H7 (cell line): ENCODE measurements at places on chromosomes 1 and 21.

DNA sequence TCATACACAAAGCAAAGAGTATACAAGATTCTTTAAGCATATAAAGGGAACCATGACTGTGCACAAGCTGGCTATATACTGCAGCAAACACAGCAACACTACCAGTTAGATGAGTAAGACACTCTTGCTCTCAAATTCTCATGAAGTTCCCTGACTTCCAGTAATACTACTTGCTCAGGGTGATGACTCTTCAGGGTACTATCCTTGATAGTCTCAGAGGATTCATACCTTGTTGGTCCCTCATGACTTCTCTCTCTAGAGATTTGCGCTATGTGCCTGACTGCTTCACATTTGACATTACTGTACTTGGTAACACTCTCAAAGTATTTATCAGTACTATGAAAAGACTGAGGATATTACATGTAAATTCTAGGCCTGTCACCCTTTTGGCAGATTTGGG lies 159.8 kb upstream of the ZRANB2 start:
- no peak for DNase-seq

- peak; percentile 50 for DNase-seq
These were observed 413.6 kb upstream of the ESRRG start for GRCh38 chr1:217136895-217137205.

GRCh38 chr1:159933347-159933746 lies 8.0 kb upstream of the TAGLN2 start:
- no peak for DNase-seq

DNA sequence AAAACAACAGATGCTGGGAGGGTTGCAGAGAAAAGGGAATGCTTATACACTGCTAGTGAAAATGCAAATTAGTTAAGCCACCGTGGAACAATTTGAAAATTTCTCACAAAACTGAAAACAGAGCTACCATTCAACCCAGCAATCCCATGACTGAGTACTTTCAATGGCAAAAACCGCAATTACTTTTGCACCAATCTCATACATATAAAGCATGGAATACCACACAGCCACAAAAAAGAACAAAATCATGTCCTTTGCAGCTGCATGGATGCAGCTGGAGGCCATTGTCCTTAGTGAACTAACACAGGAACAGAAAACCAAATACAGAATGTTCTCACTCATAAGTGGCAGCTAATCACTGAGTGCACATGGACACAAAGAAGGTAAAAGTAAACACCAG lies 6.3 kb upstream of the OR2T8 start:
- no peak for DNase-seq

DNA sequence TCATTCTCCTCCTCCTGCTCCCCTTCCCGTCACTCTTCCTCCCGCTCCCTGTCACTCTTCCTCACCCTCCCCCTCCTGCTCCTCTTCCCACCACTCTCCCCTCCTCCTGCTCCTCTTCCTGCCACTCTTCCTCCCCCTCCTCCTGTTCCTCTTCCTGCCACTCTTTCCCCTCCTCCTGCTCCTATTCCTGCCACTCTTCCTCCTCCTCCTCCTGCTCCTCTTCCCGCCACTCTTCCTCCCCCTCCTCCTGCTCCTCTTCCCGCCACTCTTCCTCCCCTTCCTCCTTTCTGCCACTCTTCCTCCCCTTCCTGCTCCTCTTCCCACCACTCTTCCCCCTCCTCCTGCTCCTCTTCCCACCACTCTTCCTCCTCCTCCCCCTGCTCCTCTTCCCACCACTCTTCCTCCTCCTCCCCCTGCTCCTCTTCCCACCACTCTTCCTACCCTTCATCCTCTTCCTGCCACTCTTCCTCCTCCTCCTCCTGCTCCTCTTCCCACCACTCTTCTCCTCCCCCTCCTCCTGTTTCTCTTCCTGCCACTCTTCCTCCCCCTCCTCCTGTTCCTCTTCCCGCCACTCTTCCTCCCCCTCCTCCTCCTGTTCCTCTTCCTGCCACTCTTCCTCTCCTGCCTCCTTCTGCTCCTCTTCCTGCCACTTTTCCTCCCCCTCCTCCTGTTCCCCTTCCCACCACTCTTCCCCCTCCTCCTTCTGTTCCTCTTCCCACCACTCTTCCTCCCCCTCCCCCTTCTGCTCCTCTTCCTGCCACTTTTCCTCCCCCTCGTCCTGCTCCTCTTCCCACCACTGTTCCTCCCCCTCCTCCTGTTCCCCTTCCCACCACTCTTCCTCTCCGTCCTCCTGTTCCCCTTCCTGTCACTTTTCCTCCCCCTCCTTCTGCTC lies 28.7 kb upstream of the ARTN start:
- no peak for DNase-seq

- DNase-seq = peak; percentile 5
These were observed 999.4 kb downstream of the KCNT2 start for GRCh38 chr1:195608883-195609282.

GRCh38 chr21:31363720-31364119 lies 19.7 kb upstream of the TIAM1 start:
- DNase-seq = no peak

GRCh38 chr1:57590978-57591377 lies 167.1 kb upstream of the DAB1 start:
- no peak for DNase-seq

- DNase-seq = no peak
These were observed 35.7 kb upstream of the HLX start for GRCh38 chr1:220843481-220844011.

DNA sequence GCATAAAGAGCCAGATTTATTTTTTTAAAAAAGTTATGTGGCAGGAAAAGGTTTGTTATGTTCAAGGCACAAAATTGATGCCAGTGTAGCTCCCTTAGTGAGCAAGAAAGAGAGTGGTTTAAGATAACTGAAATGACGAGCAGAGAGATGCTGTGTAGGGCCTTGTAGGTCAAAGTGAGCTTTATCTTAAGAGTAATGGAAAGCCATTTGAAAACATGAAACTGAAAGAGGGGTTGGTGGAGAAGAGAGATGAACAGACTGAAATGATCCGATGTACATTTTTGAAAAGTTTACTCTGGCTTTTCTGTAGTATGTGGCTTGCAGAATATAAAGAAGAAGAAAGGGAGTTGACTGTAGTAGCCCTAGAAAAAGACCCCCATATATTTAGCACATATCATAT lies 383.6 kb downstream of the PLA2G4A start:
- no peak for DNase-seq

DNA sequence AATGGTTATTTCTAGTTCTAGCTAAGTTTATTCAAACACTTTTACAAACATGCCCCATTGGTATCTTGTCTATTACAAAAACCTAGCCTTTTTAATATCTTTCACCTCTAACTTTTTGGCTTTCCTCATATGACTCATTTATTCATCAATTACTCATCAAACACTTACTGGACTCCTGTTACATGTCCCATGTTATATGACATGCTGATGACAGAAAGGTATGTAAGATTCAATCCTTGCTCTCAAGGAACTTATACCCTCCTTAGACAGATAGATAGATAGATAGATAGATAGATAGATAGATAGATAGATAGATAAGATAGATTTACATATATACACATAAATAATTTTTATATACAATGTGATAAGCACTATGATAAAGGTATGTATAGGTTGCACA lies 33.9 kb upstream of the INSL5 start:
- no peak for DNase-seq

- peak; percentile 16 for DNase-seq
These were observed 43.3 kb downstream of the S100B start for GRCh38 chr21:46561445-46562090.

GRCh38 chr1:8465013-8465412 lies 147.1 kb downstream of the SLC45A1 start:
- DNase-seq = no peak

GRCh38 chr1:160925652-160926244 lies 28.9 kb downstream of the ITLN2 start:
- no peak for DNase-seq

- no peak for DNase-seq
These were observed 5.0 kb upstream of the LRP8 start for GRCh38 chr1:53332833-53333232.

GRCh38 chr1:42797979-42798378 lies 13.2 kb downstream of the TMEM269 start:
- DNase-seq = no peak

- no peak for DNase-seq
These were observed 21.8 kb downstream of the TENT5C start for GRCh38 chr1:117627546-117628130.

DNA sequence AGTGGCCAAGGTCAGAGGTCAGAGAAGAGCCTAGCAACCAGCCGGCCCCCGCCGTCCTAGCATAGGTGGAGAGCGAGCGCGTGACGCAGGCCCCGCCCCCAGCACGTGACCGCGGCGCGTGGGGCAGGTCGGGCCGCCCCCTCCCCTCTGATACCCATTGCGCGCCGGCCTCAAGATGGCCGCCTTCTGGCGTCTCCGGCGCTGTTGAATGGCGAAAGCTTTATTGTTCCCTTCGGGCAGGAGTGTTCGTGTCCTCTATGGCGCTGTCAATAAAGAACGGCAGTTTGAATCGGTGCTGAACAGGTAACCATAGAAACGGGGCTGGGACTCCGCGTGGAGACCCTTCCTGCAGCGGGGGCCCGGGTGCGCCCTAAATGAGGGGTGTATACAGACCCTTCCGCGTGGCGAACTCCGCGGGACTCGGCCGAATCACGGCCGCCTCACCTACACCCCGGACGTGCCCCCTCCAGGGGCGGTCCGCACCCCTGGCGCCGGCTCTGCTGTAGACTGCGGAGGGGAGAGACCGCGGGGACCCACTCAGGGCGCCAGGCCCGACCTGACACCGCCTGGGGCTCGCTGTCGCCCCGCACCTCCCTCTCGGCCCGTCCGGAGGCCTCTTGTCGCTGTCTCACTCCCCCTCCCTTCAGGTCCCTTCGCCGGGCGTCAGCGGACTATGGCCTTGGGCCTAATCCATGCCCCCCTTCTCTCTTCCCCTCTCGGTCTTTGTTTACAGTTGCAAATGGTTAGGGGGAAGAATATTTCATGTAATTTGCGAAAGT lies at the start of gene ZBTB40:
Gene ZBTB40 (plus strand): TSS at position 150 of the 779 bp plus-strand sequence. CDS start 38,098 bp downstream, outside the sequence.
- peak; percentile 96 for DNase-seq

- no peak for DNase-seq
These were observed 407 bp upstream of the PIGV start for GRCh38 chr1:26787381-26787705.

GRCh38 chr1:118826669-118827068 lies 161.5 kb downstream of the TBX15 start:
- DNase-seq = peak; percentile 25

DNA sequence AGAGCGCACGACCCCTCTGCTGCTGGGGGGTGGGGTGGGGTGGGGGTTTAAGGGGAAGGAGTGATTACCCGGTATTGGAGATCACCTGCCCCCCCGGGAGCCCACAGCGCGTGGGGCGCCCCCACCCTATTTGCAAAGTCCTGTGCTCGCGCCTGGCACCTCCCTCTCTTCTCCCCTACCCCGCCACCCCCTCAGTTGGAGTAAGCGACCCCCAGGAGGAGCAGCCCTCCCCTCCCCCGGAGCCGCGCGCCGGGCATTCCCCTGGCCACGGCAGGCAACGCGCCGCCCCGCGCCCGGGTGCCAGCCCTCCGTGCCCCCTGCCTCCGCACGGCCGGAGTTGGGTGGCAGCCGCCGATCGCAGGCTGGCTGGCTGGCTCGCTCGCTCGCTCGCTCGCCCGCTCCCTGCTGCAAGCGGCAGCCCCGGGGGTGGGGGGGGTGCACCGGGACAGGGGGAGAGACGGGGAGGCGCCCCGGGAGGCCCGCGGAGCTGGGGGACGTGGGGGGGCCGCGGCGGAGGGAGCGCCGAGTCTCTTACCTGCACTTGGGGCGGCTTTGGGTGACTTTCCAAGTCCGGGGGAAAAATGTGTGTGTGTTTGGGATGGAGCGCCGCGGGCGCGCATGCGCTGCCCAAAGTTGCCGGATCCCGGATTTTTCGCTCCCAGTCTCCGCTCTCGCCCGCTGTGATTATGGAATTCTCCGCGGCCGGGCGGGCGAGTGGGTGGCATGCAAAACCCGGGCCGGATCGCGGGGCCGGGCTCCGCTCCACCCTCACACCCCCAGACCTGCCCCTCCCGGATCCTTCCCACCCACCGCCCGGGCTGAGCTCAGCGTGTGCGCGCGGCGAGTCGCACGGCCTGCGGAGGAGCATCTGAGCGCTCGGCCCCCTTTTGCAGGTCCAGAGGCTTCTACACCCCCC lies at the start of gene CASZ1:
Gene CASZ1 (minus strand): TSS at position 618 of the 916 bp plus-strand sequence. CDS start 102,757 bp downstream, outside the sequence.
- DNase-seq = peak; percentile 99
